Femur (tissue), 1 donor: ENCODE measurements at places on chromosomes 2 and 18.

GRCh38 chr2:6314218-6314960 is 551.3 kb downstream of the CMPK2 start:
- no peak for DNase-seq

- no peak for DNase-seq
Observed at GRCh38 chr2:48328159-48328809, 201.7 kb upstream of the STON1 start.

DNA sequence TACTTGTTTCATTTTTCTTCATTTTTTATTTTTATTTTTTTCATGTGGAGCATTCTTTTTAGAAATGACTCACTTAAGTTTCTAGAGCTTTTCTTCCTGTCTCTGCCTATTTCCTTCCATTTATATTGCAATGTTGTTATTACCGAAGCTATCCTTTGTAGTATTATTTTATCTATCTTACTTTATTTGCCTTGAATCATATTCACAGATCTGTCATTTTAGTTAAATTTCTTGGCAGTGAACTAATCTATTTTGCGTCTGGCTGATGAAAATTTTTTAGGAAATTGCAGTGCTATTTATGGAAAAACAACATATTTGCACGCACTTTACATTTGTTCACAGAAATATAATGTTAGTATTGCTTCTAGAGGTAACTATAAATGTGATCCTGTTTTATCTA is 956.9 kb upstream of the SLC39A10 start:
- DNase-seq, result no peak

DNA sequence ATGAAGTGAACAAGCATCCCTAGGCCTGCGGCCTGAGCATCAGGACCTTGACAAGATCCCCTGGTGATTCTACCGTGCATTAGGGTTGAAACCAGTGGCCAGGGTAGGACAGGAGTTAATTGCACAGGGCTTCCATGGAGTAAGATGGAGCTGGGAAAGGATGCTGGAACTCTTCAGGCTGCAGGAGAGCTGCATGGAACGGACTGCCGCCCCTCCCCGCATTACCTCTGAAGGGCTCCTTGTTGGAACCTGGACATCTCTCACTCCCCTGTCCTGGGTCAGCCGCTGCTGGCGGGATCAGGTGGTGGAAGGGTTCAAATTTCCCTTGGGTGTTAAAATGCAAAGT is 156.6 kb upstream of the ID2 start:
- DNase-seq, result no peak

- no peak for DNase-seq
Observed at GRCh38 chr18:28903306-28903705, 726.4 kb upstream of the CDH2 start.

- DNase-seq, result no peak
Observed at GRCh38 chr18:70151614-70152013, 53.9 kb downstream of the RTTN start.

GRCh38 chr2:80135001-80135400 is 169.6 kb downstream of the LRRTM1 start:
- DNase-seq, result no peak

DNA sequence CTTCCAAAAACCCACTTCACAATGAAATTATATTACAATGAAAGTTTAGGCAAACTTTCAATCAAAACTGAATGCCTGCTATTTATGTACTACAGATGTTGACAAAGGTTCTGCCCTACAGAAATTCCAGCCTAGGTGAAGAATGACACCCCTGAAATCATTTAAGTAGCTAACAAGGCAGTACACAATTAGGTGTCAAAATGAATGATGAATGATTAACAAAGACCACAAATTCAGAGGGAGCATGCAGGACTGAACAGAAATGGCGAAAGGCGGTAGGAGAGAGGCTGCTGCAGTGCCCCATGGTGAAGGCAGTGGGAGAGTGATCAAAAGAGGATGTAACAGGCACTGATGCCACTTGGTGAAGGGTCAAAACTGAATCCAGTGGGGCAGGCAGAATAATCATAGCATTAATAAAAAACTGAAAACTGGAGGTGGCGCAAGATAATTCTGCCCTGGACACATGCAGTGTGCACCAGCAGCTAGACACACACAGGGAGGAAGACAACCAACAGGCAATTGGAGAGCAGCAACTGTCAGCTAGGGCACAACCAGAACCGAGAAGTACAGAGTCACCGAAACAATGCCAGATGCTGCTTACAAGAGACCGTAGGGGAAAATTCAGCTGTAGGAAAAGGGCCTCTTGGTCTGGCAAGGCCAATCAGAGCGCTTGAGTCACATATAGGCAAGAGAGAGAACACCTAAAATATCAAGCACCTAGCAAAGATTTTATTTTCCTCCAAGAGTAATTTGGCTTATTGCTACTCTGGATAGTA is 4.5 kb downstream of the TMEM131 start:
- DNase-seq, result no peak

- DNase-seq, result no peak
Observed at GRCh38 chr2:220521551-220521950, 894.1 kb downstream of the SLC4A3 start.

DNA sequence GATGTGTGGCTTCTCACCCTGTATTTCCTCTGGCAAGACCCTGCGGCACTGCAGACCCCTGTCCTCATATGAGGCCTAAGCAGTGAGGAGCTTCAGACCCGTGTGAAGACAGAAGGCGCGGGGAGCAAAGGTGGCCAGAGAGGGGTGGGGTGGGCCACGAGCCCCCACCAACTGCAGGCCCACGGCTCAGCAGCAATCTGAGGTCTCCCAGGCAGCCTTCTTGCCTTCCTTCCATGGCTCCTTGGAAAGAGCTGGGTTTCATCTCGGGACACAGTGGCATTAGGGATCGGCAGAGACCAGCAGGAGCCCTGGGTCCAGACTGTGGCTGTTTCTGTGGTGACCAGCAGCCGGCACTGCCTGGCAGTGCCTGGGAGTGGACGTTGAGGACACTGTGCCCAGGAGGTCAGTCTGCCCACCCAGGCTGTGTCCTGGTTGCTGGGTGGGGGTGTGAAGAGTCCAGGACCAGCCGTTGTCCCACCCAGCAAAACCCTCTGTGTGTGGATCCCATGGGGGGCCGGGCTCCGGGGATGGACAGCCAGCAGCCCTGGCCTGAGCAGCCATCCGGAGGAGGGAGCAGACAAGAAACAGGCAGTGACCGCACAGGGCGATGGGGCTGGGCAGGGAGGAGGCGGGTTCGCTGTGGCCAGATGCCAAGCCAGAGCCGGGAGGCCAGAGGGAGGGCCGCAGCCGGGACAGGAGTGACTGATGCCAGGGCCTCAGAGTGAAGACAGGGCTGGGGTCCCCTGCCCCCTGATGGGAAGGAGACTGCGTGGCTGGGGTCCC is 73.8 kb downstream of the RRM2 start:
- DNase-seq, result peak; percentile 69

- no peak for DNase-seq
Observed at GRCh38 chr18:26764586-26764985, 100.9 kb downstream of the AQP4 start.
